Memory B cell (primary cell): ENCODE measurements at places on chromosomes 5 and 9.

GRCh38 chr9:128390813-128391711, 19.9 kb downstream of the URM1 start:
- peaks cover 30% of the 10 kb centered on the region for H3K36me3 ChIP-seq
- H3K27ac ChIP-seq: no peak overlapping the region
- no peaks in the 10 kb centered on the region for H3K4me1 ChIP-seq

GRCh38 chr9:126838895-126839294, 21.5 kb upstream of the ZBTB34 start:
- peaks cover 15% of the 10 kb centered on the region for H3K36me3 ChIP-seq
- DNase-seq: no peak
- peaks cover 29% of the 10 kb centered on the region for H3K4me1 ChIP-seq
- peak overlapping the region; percentile 22 for H3K27ac ChIP-seq
- H3K27me3 ChIP-seq: no peaks in the 10 kb centered on the region
- no peak overlapping the region for H3K4me3 ChIP-seq

DNA sequence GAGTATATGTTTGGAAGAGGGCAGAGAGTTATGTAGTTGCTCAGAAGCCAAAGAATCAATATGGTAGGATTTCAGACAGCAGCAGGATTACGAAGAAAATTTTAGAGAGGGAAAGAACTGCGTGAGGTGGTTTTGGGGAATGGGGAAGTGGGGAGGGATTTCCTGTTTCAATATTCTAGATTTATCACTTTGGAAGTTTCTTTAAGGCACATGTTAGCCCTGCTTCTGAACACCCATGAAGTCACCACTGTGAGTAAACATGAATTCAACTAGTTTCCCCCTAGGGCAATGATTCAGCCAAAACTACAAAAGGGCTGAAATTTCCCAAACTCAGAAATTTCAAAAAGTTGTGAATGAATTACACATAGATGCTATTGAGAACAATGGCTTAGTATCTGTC, 132.2 kb downstream of the EBF1 start:
- H3K4me3 ChIP-seq: no peak overlapping the region
- peak overlapping the region; percentile 85 for H3K27ac ChIP-seq
- H3K36me3 ChIP-seq: peaks cover 6% of the 10 kb centered on the region
- H3K27me3 ChIP-seq: no peaks in the 10 kb centered on the region
- no peak for DNase-seq
- peaks cover 43% of the 10 kb centered on the region for H3K4me1 ChIP-seq

DNA sequence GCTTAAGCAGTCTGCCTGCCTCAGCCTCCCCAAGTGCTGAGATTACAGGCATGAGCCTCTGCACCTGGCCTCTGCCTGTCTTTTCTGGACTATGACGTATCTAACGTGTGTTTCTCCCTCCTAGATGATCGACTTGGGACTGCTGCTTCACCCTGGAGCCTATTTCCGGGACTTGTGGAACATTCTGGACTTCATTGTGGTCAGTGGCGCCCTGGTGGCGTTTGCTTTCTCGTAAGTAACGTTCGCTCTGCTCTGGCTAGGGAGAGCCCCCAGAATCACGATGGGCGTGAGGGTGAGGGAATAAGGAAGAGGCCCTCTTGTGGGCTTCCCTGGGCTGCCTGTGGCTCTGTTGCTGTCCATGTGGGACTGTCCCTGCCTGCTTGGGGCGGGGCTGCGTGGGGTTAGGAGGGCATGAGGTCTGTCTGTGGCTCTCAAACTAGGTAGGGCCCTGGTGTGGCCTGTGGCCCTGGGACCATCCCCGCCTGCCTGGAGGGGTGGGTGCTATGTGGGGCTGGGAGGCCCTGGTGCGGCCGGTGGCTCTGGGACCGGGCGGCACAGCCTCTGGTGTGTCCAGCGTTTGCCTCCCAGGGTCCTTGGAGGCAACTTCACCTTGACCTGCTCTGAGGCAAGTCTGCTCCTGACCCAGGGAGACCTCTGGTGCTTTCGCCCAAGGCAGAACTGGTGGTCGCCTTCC, 171.7 kb downstream of the CACNA1B start:
- no peaks in the 10 kb centered on the region for H3K36me3 ChIP-seq
- H3K4me1 ChIP-seq: peaks cover 6% of the 10 kb centered on the region
- H3K27me3 ChIP-seq: peaks cover 20% of the 10 kb centered on the region
- no peak overlapping the region for H3K27ac ChIP-seq
- H3K4me3 ChIP-seq: no peak overlapping the region
- no peak for DNase-seq

DNA sequence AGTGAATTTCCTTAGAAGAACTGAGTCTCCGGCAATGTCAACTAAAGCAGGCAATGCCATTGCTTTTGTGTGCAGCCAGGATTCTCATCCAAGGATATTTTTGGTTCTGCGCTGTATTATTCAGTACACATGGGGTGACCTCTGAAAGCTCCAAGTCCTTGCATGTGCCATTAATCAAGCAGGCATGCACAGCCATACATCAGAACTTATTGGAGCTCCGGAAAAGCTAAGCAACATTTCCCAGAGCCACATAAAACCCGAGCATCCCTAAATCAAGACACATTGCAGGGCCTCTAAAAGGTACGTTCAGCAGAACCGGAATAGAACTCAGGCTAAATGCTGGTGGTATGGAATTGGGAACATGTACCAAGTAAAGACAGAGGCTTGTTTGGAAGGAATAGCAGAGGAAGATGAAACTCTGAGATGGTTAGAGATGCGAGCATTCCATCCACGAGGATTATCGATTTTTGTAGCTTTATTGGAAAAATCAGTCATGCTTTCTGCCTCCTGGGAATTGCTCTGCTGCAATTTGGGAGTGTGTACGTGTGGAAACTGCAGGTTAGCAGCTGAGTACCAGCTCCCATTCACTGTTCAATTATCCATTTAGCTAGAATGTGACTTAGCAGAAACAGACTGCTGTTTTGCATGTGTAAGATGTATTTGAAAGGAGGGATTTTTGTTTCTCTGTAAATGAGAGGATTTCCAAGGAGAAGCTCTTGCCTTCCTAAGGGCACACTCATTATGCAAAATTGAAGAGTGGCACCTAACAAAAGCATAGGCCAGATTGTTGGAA, 143.7 kb upstream of the WWC1 start:
- H3K4me1 ChIP-seq: no peaks in the 10 kb centered on the region
- H3K27ac ChIP-seq: no peak overlapping the region
- DNase-seq: no peak

DNA sequence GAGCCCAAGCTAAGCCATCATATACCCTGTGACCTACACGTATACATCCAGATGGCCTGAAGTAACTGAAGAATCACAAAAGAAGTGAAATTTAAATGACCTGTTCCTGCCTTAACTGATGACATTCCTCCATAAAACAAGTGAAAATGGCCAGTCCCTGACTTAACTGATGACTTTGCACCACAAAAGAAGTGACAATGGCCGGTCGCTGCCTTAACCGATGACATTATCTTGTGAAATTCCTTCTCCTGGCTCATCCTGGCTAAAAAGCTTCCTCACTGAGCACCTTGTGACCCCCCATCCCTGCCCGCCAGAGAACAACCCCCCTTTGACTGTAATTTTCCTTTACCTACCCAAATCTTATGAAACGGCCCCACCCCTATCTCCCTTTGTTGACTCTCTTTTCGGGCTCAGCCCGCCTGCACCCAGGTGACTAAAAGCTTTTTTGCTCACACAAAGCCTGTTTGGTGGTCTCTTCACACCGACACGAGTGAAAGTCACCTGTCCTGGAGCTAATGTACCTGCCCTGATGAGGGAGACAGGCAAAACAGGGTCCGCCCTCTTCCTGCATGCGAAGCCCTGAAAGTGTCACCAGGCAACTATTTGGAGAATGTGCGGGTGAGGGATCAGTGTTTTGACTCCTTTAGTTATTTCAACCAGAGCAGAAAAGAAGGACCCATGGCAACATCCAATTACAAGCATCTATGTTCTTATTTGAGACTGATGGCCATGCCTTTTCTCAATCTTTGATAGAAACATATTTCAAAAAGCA, 266.1 kb downstream of the SMARCA2 start:
- H3K27me3 ChIP-seq: peaks cover 5% of the 10 kb centered on the region
- no peaks in the 10 kb centered on the region for H3K36me3 ChIP-seq
- no peak overlapping the region for H3K4me3 ChIP-seq
- DNase-seq: no peak
- no peaks in the 10 kb centered on the region for H3K4me1 ChIP-seq
- H3K27ac ChIP-seq: no peak overlapping the region

DNA sequence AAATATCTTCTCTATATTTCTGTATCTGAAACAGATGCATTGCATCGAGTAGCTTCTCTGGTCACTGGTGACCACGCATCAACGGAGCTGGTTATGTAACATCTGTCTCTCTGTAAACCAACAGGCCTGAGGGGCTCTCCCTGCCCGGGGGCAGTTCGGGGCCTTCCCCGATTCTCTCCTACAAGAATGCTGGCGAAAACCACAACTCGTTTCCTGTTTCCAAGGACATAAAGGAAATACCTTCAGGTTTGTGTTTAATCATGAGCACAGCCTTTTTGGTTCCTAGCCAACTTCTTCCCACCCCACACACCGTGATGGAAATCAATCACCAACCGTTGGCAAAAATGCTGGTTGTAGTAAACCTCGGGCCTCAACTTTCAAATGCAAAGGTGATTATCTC, 25.1 kb downstream of the GDNF start:
- no peak overlapping the region for H3K4me3 ChIP-seq
- no peak for DNase-seq
- no peaks in the 10 kb centered on the region for H3K36me3 ChIP-seq
- H3K27ac ChIP-seq: no peak overlapping the region

DNA sequence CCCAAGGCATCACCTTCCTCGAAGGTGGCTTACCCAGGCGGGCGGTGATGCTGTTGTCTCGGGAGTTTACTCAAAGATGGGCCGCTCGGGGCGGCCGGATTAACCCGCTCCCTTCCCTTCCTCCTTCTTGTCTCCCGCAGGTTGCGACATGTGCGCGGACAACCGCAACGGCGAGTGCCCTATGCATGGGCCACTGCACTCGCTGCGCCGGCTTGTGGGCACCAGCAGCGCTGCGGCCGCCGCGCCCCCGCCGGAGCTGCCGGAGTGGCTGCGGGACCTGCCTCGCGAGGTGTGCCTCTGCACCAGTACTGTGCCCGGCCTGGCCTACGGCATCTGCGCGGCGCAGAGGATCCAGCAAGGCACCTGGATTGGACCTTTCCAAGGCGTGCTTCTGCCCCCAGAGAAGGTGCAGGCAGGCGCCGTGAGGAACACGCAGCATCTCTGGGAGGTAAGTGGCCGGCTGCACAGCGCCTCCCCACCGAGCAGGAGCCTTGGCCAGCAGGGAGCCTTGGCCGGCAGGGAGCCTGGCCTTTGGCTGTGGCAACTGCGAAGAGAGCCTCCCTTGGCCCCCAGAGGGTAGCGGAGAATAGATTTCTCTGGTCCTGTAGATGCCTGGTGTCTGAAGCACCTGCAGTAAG, 10.6 kb downstream of the PRDM6 start:
- no peak overlapping the region for H3K27ac ChIP-seq
- H3K36me3 ChIP-seq: no peaks in the 10 kb centered on the region
- peaks cover 15% of the 10 kb centered on the region for H3K27me3 ChIP-seq
- H3K4me3 ChIP-seq: no peak overlapping the region
- H3K4me1 ChIP-seq: peaks cover 7% of the 10 kb centered on the region

DNA sequence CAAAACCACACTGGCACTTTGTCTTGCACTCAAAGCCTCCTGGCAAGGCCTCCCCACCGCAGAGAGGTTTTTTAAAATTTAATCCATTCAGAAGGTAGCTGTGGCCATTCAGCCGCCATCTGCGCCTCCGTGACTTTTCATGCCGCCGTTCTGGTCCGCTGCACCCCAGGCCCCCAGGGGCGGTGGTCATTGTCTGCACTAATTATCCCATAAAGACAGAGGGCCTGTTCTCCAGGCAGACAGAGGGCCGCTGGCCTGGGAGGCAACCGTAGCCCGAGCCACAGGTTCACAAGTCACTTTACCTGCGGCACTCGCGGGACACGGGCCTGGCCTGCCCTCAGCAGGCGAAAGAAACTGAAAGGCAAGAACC, 49.4 kb downstream of the EXD3 start:
- H3K27ac ChIP-seq: no peak overlapping the region
- H3K27me3 ChIP-seq: no peaks in the 10 kb centered on the region
- H3K4me1 ChIP-seq: peaks cover 3% of the 10 kb centered on the region

GRCh38 chr5:152477536-152477935, 72.5 kb upstream of the NMUR2 start:
- H3K4me3 ChIP-seq: no peak overlapping the region
- H3K36me3 ChIP-seq: no peaks in the 10 kb centered on the region

DNA sequence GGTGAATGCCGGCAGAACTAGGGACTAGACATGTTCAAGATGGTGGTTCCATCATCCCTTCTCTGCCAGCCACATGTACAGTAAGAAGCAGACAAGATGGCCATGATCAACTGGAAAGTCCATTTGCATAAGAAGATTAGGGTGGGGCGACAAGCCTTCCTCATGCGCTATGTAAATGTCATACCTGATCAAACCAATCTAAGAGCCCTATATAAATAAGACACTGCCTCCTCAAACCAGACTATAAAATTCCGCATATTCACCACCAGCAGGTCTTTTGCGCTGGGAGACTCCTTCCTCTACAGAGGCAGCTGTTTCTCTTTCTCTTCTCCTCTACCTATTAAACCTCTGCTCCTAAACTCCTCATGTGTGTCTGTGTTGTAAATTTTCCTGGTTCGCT, 53.8 kb downstream of the TIMD4 start:
- no peak overlapping the region for H3K4me3 ChIP-seq
- no peaks in the 10 kb centered on the region for H3K36me3 ChIP-seq
- H3K27ac ChIP-seq: no peak overlapping the region
- H3K4me1 ChIP-seq: peaks cover 17% of the 10 kb centered on the region
- DNase-seq: no peak

- no peaks in the 10 kb centered on the region for H3K27me3 ChIP-seq
- no peaks in the 10 kb centered on the region for H3K4me1 ChIP-seq
- H3K4me3 ChIP-seq: no peak overlapping the region
Measured at GRCh38 chr5:120080781-120081180, 383.3 kb upstream of the PRR16 start.

DNA sequence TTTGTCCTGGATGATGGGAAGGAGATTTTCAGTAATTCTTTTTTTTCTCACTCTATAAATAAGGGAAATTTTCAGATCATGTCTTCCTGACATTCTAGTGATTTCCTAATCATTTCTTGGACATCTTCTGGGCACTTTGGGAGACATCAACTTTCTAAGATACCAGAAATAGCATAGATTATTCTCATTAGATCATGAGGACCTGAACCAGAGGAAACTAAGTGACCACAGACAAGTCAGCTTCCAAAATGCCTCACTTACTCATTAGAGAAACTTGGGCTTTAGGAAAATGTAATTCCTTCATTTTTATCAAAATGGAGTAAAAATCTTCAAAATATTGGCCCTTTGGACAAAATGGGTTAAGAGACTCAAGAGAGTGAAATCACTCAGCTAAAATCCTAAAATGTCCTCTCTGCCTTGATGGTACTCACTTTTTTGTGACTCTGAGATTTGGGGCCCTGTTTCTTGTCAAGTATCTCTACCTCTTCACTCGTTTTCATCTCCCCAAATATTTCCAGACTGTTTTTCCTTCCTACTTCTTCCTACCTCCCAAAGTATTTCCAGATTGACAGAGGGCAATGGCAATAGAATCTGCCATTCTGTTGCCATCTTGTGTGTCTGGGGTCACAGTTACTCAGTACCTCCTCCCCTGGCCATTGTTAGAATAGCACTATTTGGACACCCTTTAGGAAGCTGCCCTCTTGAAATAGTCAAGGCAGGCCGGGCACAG, 194.5 kb downstream of the NR3C1 start:
- peaks cover 12% of the 10 kb centered on the region for H3K4me1 ChIP-seq
- no peak overlapping the region for H3K27ac ChIP-seq
- no peak overlapping the region for H3K4me3 ChIP-seq
- peaks cover 2% of the 10 kb centered on the region for H3K27me3 ChIP-seq
- no peak for DNase-seq
